ENCODE measurements at places on chromosomes 4 and X.
A peak's percentile ranks its signal among the peaks of the same experiment; 100 is the strongest.

DNA sequence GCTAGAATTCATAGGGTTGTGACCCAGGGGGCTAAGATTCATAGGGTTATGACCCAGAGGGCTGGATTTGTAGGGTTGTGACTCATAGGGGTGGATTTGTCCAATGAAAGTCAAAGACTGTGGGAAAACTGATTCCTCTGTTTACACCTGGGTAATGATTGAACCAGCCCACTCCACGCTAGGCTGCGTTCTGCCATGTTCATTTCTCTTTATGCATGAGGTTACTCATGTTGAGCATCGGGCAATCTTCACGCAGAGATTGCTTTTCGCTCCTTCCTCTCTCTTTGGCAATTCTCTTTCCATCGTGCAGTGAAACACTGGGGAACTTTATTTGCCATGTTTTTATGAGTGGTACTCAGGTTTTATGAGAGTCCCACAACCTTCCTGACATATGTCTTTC lies 127.8 kb downstream of the CRLF2 start:
- DNase-seq = no peak

- no peak for DNase-seq
Observed at GRCh38 chr4:26033389-26033788, 119.4 kb downstream of the SMIM20 start.

DNA sequence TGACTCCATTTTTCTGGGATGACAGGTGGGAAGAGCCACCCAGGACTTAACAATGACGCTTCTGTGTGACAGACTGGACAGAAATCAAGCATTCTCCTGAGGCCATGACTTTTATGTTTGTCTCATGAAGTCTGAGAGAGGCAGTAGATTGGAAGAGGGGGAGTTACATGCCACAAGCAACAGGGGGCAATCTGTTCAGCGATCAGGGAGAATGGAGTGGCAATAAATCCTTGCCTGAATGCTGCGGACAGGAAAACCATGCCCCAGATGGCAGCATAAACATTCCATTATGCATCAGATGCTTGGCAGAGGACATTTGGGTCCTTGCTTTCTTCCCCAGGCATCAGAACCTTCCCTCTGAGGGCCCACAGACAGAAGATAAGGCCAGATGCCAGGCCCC lies 312.4 kb upstream of the DIPK2B start:
- DNase-seq = no peak

- no peak for DNase-seq
Observed at GRCh38 chrX:44071070-44071645, 98.0 kb upstream of the NDP start.

DNA sequence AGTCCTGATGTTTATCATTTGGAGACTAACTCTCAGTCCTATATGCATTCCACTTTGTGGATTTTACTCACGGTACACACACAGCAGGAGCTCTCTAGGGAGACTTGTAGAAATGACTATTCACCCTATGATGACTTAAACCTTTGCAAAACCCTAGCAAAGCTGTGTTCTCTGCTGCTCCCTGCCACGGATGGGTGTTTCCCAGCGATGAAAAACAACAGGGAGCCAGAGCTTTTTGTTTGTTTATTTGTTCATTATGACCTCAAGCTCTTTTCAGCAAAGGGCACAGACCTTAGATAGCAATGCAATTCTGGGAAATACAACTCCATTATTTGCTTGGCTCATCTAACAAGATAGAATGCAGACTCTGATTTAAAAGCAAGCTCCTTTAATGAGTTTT lies 156.6 kb downstream of the GRIA3 start:
- DNase-seq = no peak

DNA sequence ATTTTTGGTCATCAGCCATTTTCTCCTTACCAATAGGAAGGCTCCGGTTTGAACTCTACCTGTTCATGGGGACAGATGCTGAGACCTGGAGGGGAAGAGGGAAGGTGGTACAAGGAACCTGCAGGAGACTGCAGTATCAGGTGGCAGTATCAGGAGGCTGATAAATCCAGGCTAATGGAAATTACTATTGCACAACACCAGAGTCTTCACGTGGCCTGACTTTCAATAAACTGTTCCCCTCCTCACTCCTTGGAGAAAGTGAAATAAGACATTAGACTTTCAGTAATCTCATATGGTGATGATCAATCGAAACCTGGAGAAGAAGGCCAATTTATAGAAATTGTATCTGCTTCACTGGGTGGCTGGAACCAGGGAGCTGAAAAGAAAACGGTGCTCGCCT lies 46.2 kb upstream of the BCOR start:
- DNase-seq = no peak

DNA sequence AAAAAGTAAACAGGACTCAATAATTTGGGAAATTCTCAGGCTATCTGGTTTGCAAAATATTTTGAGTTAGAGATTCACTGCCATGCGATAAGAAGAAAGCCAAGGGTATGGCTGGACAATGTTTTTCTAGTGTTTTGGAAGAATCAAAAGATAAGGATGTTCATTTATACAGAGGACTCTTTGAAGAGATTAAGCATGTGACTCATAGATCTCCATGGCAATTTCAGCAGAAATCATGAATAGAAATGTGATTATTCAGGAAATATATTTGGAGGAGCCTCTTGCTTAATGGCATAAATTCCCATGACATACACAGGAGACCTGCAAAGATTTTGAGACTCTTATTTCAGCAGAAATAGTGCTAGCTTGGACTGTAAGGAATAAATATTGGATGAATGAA lies 16.7 kb upstream of the FRAS1 start:
- DNase-seq = no peak

- no peak for DNase-seq
Observed at GRCh38 chrX:47611489-47611888, 8.2 kb downstream of the SYN1 start.

DNA sequence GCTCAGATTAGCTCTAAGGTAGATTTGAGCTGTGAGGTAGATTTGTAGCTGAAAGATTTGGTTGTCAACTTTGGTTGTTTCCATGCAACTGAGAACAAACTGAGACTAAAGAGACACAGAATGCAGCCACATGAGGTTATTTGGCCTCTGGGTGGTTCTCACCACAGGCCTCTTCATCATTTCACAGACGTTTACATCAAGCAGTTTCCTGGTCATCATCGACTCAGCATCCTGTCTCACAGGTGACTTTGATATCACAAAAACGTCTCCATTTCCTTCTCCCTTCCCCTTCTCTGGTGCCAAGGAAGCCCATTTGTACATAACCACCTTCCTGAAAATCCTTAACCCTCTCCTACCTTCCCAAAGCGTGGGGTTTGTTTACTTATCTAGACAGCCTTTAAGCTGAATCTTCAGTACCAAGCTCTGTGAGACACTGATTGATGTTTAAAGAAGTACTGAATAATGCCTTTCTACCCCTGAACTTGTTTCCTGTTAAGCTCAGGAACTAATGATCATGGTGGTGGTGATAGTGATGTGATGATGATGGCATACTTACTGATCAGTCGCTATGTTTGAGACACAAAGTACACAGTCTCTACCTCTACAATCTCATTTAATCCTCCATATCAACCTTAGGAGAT lies 81.9 kb downstream of the FAM114A1 start:
- DNase-seq = peak; percentile 49

DNA sequence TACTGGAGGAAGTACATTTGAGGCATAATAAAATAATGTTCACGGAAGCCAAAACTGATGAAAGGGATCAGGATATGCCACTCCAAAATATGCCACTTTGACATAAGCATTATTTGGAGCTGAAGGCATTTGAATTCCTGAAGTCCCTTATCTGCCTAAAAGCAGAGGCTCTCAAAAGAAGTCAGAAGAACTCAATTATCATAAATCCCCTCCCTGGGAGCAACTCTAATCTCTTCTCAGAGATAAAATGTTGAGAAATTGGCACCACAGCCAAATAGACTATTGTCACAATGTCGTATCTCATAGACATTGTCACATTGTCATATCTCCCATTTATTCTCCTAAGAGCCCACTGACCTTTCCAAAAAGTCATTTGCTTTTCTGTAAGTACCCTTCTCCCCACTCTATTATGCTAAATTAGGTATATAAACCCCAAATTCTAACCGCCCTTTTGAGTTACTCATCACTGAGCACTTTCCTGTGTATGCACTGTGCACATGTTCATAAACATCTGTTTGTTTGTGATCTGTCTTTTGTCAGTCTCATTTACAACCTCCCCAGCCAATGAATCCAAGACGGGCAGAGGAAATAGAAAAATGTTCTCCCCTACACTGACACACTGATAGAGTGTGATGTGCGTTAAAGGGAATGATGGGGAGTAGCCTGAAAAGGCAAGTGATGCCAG lies 78.5 kb upstream of the NAF1 start:
- DNase-seq = no peak

DNA sequence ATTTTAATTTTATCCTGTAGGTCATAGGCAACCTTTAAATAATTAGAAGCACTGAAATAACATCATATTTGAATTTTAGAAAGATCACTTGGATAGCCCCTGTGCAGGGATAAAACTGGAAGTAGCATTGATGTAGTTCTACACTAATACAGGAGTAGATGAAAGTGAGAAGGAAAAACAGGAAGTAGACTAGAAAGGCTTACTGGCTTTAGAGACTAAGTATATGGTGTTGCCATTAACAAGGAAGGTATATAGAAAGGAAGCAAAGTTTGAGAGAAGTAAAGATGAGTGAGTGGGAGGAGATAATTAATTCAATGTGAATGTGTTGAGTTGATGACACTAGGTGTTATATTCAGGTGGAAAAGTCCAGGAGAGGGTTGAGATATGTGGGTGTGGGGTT lies 73.1 kb upstream of the EPGN start:
- no peak for DNase-seq

DNA sequence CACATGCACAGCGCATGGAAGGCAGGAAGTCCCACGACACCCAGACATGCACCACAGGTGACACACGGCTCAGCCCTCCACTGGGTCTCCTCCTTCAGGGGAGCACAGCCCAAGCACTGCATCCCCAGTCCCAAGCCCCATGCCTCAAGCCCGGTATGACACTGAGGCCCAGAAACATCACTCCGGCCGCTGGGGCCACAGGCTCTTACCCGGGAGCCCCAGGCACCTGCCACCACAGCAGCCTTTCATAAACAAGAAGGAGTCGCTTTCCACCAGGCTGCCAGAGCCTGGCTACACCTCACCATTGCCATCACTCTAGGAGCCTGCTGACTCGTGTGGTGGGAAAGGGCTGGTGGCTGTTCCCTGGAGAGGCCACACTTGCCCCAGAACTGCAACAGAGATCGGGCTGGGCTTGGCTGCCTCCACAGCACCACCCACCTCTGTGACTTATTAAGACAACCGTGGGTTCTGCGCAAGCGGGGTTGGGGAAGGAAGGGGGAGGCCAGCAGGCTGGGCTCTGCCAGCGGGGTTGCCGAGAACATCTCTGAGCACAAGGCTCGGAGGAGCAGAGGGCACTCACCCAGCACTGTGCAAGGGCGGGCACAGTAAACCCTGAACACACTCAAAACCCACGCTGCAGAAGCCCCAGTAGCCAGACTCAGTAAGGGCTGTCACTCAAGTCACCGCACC lies 4.5 kb downstream of the HAUS7 start:
- DNase-seq = no peak

DNA sequence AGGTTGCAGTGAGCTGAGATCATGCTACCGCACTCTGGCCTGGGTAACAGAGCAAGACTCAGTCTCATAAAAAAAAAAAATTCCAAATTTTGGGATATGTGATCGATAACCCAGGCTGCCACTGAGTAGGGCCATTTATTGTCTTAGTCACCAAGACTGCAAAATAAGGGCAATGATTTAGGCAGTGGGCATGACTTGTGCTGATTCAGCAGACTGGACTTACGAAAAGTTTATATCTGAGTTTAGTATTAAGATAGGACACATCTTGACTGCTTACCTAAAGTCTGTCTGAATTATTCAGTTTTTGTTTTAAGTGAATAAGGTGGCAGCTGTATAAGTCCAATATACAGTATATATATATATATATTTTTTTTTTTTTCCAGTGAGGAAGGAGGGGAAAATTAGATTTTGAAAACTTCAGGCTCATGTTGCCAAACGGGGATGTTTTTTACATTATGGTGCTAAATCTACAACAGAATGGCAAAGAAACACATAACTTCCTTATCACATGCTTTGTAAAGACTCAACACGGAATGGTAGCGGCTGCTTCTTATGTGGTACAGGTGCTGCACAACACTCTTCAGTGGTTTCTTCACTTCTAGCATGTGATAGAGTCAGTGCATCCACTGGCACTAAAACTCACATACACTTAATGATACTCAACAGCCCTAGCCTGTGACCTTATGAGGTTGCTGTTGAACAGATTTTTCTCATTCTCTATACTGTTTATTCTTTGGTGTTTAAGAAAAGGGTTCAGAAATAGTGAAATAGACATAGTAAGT lies 6.5 kb downstream of the TEX13D start:
- DNase-seq = peak; percentile 54

- DNase-seq = no peak
Observed at GRCh38 chrX:39603230-39603629, 494.5 kb downstream of the BCOR start.

DNA sequence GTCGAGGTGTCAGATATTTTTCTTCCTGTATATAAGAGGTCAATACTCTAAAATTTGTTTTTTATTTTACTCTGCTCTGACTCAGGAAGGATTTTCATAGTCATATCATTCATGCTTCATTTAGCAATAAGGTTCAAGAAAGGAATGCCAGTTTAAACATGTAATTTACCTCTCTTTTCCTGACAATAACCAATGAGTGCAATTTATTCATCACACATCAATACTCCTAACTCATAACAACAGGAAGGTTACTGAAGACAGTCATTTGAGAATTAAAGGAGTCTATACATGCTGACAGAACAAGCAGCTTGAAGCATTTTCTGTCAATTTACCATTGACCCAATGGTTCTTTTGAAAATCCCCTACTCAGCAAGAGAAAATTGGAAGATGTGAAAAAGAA lies 190.3 kb upstream of the RPS6KA3 start:
- no peak for DNase-seq

- DNase-seq = no peak
Observed at GRCh38 chr4:36771411-36772153, 473.0 kb upstream of the NWD2 start.

GRCh38 chrX:71515038-71515396 lies 17.9 kb upstream of the OGT start:
- DNase-seq = no peak

DNA sequence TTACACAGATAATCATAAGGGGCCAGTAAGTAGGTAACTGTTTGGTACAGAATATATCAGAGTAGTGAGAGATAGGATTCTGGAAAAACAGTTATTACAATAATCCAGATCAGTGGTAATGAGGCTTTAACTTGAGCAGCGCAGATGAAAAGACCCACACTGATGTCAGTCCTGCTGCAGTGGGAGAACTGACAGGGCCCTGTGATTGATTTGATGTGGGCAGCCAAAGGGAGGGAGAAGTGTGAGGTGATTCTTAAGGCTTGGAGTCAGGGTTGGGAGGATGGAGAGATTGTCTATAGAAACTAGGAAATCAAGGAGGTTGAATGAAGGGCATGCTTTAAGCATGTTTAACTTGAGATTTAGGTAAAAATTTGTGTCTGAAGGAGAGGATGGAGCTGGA lies 161.4 kb downstream of the VSIG4 start:
- no peak for DNase-seq

- no peak for DNase-seq
Observed at GRCh38 chrX:16427668-16428067, 222.3 kb upstream of the S100G start.

GRCh38 chr4:5908876-5909427 lies 16.1 kb upstream of the CRMP1 start:
- DNase-seq = no peak

All from CD4-positive, alpha-beta T cell treated with Interleukin-17A for 4 hours (primary cell).